ENCODE measurements at places on chromosomes 16 and 17.
A peak's percentile ranks its signal among the peaks of the same experiment; 100 is the strongest.

DNA sequence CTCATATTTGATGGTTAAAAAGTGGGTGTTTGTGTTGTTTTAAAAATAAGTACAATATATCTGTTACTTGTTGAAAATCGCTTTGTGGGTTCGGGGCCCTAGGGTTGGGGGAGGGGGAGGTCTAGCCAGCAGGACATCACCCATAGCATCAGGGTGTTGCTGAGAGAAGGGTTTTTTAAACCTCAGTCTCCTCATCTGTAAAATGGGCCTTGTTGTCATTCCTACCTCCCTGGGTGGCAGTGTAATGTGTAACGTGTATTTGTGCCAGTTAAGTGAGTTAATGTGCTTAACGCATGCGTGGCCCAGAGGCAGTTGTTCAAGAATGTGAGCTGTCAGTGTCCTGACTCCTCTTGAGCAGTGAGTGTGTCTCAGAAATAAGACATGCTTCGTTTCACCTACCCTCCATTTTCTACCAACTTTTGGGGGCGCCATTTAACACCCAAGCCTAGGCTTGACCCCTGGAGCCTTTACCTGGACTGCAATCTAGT is 129.0 kb downstream of the CMIP start:
- DNase-seq = no peak

DNA sequence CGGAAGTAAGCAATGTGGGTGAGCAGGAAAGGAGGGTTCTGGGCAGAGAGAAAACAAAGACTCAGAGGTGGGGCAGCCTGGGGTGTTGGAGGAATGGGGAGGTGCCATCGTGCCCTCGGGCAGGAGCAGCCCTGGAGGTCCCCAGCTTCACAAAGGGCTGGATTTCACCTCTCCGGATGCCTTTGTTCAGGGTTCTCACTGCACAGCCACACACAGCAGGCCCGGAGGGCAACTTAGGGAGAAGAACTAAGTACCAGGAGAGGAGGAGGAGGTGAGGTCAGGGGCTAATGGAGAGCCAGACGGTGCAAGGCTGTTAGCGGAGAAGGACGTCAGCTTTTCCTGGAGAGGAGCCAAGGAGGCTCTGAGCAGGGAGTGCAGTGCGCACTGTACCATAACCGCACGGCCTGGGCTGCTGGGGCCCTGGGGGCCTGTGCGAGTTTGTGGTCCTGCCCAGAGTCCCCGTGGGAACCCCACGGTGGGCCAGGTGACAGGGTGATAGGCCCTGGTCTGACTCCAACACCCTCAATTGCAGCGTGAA is 9.3 kb downstream of the ARRB2 start:
- DNase-seq = no peak

GRCh38 chr16:914440-914839 is 56.3 kb downstream of the LMF1 start:
- DNase-seq = no peak

DNA sequence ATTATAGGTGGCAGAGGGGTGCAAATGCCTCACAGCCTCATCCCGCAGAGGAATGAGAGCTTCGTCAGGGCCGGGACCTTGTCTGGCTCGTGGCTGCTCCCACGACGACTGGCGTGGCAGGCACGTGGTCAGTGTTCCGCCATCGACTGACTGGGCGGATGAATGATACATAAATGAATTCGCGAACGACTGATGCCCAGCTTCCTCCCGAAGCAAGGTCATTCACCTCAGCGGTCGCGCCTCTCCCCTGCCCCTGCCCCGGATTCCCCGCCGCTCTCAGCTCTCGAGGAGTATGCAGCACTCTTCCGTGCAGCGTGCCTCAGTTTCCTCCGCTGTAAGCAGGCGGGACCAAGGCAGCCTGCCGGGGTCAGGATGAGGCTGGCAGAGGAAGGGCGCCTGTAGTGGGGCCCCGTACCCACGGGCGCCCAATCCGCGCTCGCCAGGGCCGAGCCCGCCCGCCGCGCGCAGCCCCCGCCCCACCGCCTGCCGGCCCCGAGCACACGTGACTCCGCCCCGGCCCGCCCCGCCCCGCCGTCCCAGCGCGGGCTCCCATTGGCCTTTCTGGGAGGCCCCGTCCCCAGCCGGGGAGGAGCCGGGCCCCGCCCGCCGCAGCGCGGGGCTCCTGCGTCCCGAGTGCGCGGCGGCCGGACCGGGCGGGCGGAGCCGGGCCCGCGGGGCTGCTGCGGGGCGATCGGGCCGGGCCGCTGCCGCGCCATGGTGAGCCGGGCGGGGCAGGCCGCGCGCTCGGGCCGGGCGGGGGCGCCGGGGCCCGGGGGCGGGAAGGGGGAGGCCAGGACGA is at the start of gene SNN:
Gene SNN (plus strand): TSS at position 632 of the 799 bp plus-strand sequence. CDS start 7,605 bp downstream, outside the sequence.
- peak; percentile 60 for DNase-seq

DNA sequence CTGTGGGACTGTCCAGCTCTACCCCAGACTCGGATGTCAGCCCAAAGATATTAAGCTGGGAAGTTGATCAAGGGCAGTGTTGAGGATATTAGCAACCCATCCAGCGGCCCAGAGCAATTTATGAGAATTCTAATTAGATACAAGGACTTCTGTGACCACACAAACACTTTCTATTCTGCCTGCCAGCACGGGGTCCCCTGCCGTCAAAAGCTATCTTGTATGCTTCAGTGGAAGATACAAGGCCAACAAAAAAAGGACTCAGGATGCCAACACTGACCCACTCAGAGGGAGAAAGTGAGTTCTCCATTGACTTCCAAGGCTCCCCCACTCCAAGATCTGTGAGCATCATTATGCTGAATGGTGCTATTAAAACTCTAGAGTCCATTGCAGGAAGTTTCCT is 390.7 kb downstream of the GRIN2A start:
- DNase-seq = no peak

DNA sequence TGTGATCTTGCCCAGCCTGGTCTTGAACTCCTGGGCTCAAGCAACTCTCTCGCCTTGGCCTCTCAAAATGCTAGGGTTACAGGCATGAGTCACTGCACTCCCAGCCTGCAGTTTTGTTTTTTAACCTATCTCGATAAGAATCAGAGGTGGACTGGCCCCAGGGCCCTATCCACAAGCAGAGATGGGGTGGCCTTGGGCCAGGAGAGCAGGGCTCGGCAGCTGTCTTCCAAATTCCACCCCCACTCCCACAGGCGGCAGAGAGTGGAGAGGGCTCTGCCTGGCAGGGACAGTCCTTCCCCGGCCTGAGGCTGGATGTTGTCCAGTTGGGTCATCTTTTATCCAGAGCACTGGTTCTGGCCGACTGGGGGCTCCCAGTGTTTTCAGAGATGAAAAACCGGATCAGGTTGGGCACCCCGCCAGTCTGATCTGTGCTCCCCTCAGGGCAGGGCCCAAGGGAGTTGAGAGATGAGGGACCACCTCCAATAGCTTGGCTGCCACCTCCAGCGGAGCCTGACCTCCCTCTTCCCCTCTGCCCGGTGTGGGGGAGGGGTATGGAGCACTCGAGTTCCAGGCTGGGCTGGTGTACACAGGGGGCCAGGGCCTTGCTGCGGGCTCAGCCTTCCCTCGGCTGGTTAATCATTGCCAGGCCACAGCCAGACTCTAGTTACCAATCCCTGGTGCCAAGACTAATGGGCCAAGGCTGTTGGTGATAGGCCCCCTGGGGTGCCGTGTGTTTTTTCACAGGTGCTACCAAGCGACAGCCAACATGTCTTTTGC is 30.3 kb upstream of the MYO15B start:
- DNase-seq = no peak

- DNase-seq = no peak
Observed at GRCh38 chr17:66964930-66965800, 658 bp downstream of the CACNG4 start.

- DNase-seq = no peak
Observed at GRCh38 chr17:10420811-10421210, 939 bp downstream of the MYH8 start.

GRCh38 chr16:2704983-2705275 is 15.1 kb downstream of the PRSS27 start:
- DNase-seq = no peak

DNA sequence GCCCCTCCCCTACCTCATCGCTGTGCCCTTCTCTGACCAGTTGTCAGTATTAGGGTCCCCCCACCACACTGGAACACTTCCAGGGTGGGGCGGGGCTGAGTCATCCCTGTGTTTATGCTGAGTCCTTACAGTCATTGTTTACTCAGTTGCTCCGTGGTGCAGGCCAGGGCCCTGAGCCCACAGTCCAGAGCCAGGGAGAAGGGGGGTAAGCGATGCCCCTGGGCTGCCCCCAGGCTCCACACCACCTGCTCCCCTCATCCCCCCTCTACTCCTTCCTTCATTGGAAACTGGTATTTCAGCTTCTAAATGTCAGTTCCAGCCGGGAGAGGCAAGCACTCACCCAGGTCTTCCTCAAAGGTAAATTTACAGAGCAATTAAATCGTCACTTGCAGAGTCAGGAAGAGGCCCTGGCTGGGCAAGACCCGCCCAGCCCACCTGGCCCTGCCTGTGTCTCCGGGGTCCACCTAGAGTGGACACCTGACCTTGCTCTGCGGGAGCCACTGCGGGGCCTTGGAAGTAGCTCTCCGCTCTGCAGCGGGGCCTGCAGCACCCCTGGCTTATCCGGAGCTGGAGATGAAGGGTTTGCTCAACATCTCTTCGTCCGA is 4.8 kb downstream of the ATP2A3 start:
- no peak for DNase-seq

DNA sequence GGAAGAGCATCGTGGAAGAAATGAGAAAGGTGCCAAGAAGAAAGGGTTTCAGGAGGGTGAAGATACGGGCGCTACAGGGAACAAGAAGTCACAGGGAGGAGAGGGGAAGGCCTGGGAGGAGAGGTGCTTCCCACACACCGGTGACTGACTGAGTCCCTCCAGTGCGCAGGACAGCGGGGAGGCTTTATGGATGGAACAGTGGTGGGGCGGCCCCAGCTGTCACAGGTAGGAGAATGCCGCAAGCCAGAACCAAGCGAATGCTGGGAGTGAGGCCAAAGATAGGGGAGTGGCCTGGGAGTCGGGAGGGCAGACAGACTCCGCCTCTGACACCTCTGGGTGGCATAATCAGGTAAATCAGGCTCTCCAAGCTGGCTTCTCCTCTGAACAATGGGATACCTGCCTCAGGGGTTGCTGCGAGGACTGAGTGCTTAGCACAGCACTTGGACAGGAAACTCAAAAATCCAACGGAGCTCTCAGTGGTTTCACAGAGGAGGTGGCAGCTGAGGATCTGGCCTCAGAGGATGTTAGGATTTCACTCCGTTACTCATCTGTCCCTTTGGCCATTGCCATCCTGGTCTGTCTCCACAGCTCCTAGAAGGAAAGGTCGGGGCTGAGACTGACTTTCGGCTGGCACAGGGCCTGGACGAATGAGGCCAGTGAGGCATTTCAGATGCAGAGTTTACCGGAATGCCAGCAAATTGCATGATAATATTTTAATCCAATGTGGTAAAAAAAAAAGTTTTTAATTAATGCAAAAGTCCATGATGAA is 717 bp upstream of the CNP start:
- DNase-seq = peak; percentile 36

- no peak for DNase-seq
Observed at GRCh38 chr16:58449768-58450167, 50.2 kb upstream of the NDRG4 start.

DNA sequence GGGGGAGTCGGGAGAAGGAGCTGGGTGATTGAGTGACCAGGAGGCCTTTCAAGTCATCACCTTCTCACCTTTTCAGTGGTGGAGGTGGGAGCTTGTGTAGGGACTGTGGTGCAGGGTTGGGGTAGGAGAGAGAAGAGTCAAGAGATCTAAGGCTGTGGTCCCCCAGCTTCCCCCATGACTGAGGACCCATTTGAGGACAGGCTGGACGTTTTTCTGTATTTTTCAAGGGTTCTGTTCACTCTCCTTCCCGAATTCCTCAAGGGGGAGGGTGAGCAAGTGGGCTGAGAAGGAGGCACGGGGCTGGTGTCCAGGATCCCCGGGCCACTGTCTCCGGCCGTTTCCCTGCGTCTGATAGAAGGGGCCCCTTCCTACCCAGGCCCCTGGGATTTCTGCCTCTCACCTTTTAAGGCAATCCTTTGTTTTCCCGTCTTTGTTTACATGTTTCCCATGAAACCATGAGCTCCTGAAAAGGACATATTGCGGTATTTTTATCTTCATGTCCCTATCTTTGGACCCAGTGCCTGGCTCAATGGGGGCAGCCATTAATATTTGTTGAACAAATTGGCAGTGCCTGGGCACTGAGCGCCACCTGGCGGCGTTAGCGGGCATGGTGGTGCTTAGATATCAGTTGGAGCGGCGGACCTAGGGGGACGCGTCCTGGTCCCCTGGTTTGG is 9.2 kb upstream of the CD300A start:
- peak; percentile 49 for DNase-seq

DNA sequence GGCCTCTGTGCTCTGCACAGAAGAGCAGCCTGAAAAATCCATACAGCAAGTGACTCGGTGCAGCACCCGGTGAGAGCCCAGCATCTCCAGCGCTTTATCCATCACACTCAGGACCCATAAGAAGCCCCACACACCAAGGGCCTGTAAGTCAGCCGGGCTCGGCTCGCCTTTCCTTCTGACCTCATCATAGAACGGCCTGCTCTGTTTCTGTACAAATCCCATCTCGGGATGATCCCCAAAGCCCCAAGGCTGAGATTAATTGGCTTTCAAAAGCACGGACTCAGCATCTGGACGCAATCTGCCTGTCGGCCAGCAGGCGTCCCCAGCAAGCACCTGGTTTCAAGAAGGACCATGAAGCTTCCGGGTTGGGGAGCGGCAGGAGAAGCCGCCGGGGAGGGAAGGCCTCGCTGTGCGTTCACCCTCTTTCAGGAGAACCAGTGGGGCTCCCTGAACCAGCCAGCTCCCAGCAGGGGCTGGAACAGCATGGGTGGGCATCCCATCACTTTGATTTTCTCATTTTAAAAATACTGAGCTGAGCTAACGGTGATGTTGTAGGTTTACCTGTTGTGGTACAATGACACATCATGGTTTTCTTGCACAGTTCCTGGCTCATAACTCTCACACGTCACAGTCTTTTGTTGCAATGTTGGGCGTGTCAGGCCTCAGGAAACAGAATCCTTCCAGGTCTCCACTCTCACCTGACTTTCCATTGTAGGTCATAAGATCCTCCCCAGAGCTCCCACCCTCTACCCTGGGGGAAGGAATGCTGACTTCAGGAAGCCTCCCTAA is 6.7 kb downstream of the CCDC57 start:
- DNase-seq = peak; percentile 62

- DNase-seq = no peak
Observed at GRCh38 chr16:78762222-78762621, 662.8 kb downstream of the WWOX start.

GRCh38 chr16:51359141-51359955 is 208.3 kb upstream of the SALL1 start:
- DNase-seq = no peak

DNA sequence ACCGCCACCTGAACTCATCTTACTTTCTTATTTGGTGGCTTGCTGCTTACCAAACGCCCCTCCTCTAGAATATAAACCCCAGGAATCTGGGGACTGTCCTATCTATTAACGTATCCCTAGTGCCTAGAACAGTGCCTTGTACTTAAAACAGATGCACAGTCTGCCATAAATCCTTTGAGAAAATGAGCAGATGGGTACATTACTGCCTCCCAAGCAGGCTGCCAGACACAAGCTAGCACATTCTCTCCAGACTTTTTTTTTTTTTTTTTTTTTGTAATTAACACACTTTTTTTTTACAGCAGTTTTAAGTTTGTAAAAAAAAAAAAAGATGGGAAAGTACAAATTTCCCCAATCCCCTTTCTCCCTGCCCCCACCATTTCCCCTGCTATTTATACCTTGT is 57.3 kb upstream of the RPL38 start:
- DNase-seq = no peak

- no peak for DNase-seq
Observed at GRCh38 chr17:7887038-7887481, 1.5 kb upstream of the CHD3 start.

Data from stimulated activated CD8-positive, alpha-beta memory T cell treated with anti-CD3 and anti-CD28 coated beads, Interleukin-15, amount 100 ng/mL, for 4 hours (primary cell).